ENCODE measurements at places on chromosomes 12 and 14.

DNA sequence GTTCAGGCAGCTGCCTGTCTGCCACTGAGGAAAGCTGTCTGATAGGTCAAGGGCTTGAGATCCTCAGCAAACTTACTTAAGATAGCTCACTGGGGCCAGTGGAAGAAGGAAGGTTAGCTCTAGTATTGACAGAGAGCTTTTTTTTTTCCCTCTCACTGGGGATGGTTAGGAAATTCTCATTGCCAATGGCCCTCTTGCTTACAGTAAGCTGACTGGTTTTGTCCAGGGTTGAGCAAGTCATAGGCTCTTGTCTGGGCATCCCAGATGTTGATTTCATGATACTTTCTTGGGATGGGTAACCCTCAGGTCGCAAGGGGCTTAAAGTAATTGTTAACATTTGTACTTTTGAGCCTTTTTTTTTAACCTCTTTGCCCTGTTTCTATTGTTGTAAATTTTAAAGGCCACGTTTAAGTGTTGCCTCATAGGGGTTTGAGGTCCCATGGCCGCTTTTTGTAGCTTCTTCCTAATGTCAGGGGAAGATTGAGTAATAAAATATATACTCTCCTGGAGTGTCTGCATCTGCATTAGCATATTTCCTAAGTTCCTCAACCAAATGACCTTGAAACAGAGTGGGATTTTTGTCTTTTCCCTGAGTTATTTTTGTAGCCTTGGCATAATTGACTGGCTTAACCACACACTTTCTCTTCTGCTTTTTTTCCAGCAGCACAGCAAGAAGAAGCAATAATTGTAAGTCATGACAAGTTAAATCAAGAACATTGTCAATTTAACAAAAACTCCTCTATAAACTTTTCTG, 716.0 kb downstream of the LRFN5 start:
- DNase-seq: no peak

GRCh38 chr12:122980183-122981035, at the start of gene ARL6IP4:
Gene ARL6IP4 (plus strand): TSS chr12:122980681. CDS start chr12:122981140, 459 bp downstream.
- DNase-seq: peak; percentile 37

GRCh38 chr14:58598028-58598803, 39.5 kb upstream of the DACT1 start:
- DNase-seq: no peak

- DNase-seq: no peak
Measured at GRCh38 chr12:99444859-99445316, 202.7 kb upstream of the GARIN6 start.

GRCh38 chr14:92532490-92533163, 19.0 kb downstream of the RIN3 start:
- no peak for DNase-seq

- DNase-seq: no peak
Measured at GRCh38 chr14:61386173-61386772, 64.9 kb downstream of the PRKCH start.

- DNase-seq: no peak
Measured at GRCh38 chr14:43052897-43053296, 1446.2 kb downstream of the LRFN5 start.

- DNase-seq: no peak
Measured at GRCh38 chr14:20631023-20631879, 10.2 kb downstream of the OR6S1 start.

- DNase-seq: no peak
Measured at GRCh38 chr14:65704437-65704836, 291.9 kb downstream of the FUT8 start.

DNA sequence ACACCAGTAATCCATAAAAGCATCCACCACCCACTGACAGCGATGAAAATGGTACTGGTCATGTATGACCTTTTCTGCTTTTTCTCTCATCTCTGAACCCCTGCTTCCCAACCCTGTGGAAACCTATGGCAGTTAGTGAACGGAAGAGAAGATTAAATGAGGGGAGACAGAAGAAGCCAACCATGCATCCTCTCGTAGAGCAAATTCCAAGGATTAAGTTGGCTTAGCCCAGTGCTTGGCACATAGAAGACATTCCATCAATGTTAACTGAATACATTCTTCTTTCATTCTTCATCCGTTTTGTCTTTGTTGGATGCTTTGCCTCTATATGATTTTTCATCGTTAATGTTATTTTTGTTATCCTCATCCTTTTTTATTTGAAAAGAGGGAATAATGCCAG, 339.7 kb upstream of the FLRT2 start:
- no peak for DNase-seq

GRCh38 chr12:25241167-25242020, 9.3 kb downstream of the KRAS start:
- DNase-seq: no peak

DNA sequence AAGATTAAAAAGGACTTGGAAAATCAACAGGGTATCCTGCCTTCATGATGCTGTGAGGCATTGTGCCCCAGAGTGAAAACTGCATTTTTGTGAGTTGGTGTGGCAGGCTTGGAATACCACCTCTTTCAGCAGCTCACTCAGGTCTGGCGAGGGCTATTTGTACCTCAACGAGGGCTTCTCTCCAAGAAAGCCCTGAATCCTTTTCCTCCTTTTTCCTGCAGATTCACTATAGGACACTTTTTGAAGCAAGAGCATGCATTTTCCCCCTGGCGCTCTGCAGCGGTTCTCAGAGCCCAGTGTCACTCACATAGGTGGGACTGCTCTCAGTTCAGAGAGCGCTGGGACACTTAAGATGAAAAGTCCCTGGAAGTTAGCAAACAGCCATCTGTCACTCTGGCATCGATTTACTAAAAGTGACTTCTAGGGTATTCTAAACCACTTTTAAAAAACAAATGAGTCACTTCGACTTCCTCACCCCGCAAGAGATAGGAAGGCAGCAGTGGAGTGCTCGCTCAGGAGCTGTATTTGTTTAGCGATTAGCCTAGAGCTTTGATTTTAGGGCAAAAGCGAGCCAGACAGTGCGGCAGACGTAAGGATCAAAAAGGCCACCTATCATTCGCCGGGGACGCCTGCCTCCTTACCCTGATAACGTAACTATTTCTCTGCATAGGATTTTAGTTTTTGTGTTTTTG, 782 bp upstream of the LGR5 start:
- peak; percentile 9 for DNase-seq

DNA sequence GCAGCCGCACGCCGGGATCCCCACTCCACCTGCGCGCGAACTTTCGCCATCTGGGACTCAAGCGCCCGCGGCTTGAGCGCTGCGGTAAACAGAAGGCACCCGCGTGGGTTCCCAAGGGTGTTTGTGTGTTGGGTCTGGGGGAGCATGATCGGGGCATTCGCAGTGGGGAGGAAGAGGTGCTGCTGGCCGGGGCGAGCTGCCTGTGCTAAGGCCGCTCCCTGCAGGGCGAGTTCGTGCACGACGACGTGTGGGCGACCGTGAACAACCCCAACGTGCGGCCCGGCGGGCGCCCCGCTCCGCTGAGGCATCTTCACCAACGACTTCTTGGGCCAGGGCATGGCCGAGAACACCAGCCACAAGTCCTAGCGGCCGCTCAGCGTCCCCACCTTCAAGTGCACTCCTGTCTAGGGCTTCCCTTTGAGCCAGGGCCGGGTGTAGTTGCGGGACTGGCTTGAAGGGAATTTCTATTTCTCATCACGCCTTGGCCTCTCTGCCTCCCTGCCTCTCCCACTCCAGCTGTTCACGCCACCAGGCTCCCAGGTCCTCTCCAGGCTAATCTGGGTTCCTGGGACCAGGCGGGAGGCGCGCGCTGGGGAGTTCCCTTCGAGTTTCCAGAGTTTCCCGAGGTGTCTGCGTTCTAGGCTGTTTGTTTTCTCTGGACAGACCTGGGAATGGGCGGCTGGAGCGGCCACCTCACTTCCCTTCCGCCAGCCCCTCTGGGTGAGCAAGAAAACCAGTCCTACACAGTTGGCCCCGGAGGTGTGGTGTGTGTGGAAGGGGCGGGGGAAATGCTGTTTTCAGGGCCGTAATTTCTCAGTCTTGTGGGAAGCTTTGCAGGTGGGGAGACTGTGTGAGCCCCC, 417.8 kb upstream of the TMTC1 start:
- DNase-seq: no peak

DNA sequence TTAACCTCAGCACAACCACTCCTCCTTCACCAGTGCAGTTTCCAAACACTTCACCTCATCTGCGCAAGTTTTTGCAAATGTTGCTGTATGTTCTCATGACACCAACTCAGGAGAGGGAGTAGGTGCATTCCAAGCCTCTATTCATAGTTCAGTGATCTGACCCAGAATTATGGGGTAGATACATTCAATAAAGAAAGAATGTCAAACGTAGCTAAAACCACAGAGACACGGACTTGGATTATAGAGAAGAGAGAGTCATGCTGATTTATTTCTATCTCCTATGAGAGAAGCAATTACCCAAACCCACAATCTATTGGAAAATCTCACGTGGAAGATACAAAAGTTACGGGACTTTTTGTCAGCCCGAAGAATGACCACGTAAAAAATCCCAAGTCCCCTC, 1006.0 kb upstream of the TMEM132C start:
- DNase-seq: no peak

GRCh38 chr12:58424735-58425392, 483.5 kb downstream of the ATP23 start:
- no peak for DNase-seq

DNA sequence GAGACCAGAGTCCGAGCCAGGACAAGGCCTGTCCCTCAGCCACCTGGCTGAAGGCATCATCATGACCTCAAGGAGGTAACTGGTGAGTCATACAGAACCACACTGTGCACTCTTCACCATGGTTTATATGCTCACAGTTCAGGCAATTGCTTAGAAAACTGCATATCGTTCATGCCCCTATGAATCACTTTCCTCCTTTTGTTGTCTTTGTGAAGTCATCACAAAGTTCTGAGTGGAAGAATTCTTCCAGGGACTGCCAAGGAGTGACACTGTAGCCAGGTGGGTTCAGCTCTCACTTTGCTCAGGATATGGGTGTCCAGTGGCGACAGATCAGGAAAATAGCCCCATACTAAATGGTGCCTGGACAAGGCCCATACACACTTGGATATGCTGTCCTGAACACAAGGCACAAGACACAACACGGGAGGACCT, 92.5 kb downstream of the DPF3 start:
- DNase-seq: no peak

DNA sequence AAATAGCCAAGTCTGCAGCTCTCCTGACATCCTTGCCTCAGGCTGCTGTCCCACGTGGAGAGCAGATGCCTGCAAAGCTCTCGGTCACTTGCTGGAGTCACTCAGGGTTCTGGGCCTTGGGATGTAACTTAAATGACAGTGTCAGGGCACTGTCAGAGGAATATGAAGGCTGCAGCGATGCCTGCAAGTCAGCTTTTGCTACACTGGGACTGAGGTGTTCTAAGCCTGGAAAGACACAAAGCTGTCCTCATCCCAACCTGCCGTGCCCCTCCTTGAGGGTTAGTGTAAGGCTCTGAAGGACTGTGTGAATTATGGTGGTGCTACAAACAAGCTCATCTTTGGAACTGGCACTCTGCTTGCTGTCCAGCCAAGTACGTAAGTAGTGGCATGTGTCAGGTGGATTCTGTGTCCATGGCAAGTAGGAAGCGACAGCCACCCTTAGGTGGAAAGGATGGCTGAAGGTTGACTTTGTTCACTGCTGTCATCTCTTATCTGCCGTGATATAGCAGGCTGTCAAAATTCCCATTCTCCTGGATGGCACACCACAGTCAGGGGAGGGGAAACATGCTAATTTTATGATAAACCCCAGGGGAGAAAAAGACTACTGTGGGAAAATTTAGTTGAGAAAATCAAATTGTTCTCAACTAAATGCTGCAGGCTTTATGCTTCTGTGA, 79.9 kb downstream of the DAD1 start:
- no peak for DNase-seq

DNA sequence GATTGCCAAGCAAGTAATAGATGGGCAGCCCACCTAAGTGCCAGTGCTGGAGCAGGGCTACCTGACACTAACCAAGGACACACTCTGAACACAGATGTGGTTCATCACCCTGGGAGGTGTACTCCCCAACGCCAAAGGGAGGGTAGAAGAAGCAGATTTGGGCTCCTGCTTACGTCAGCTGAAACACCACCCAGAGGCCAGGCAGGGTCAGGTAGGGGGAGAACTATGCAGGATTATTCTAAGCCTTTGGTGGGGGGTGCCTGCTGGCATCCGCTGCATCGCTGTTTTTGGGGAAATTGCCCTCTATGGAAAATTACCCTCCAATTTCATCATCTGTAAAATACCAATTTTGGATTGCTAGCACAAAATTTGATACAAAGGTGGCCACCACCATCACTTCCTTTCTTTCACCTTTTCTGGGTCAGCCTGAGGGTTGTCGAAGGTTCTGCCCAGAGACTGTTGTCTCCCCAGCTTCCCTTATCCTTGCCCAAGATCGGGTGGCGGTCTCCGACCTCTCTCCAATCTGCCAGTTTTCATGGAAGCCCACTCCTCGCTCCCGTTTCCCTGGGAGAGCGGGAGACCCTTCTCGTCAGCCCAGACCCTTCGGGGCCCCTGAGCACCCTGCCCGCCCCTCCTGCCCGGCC, 535 bp downstream of the BIN2 start:
- DNase-seq: no peak

DNA sequence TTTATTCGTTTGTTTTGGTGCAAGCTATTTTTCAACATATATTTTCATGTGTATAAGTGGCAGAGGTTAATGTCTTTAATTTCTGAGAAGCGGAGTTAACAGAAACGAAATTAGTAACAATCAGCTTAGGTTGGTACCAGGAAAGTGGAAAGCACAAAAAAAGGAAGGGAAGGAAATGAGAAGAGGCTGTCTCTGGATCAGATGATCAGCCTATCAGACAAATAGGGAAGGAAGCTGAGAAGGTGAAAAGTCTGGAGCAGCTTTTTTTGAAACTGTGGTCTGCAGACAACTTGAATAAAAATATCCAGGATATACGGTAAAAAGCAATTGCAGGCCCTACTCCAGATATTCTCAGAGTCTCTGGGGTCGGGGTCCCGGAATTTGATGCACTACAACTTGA, 265.0 kb downstream of the SSPN start:
- no peak for DNase-seq

GRCh38 chr12:26003065-26003464, 44.6 kb downstream of the RASSF8 start:
- DNase-seq: no peak

DNA sequence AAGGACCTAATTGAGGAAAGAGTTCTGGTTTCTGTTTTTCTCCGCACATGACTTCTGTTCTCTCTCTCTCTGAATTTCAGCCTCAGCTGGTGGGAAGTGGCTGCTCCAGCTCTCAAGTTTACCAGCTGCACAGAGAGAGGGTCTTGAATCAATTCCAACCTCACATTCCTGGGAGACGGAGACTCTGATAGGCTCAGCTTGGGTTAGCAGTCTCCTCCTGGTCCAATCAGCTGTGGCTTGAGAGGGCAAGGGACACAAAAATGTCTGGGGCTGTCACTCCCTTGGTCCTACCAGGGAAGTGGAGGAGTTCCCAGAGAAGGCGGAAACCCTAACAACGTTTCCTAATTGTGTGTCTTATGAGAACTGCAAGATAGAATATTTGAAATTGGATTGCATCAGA, 7.0 kb downstream of the CCDC63 start:
- DNase-seq: no peak

GRCh38 chr12:52044292-52044983, 6.8 kb upstream of the NR4A1 start:
- no peak for DNase-seq

All from NCI-H2107 (cell line).